AML-193 (cell line): ENCODE measurements at places on chromosomes 6 and 20.

- no peak for DNase-seq
These were observed 26.3 kb downstream of the ITCH start for GRCh38 chr20:34389206-34389953.

DNA sequence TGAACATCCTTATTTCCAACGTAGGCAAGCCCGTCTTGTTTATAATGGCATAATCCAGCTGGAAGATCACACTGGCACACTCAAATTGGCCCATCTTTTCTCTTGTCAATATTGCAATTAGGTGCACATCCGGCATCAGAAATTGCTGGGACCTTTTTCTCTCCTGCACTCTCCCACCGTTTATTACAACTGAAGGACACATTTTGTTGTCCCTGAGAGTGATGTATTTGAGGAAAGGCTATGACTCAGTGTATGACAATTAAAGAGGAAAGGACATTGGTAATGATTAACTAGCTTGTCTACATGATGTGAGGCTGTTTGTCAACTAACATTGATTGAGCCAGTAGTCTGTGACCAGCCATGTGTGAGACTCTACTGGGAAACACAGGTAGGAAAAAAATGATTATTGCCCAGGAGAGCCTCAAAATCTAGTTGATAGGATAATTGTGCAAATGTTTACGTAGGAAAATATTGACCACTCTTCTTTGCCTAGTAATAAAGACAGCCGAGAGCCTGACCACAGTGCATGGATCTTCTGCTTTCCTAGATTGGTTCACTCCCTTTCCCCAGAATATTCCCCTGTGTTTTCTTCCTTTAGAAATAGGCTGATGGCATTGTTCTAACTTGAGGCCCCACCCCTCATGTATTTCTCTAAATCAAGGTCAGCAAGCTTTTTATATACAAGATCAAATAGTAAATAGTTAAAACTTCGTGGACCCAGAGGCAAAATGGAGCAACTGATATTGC lies 230.0 kb upstream of the BTBD3 start:
- DNase-seq = no peak

DNA sequence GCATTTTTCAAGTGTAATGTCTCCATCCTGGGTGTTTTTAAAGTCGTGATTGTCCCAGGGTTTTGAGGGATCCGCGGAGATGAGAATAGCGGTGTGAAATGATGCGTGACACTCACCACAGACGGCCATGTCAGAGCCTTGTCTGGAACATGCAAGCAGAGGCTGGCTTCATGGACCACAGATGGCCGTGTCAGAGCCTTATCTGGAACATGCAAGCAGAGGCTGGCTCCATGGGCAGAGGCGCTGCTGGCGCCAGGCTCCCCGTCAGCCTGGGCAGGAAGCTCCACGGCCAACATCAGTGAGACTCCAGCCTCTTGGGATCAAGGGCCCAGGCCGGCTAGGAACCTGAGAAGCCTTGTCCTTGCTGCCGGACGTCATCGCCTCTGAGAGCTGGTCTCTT lies 7.7 kb upstream of the MRGBP start:
- no peak for DNase-seq

DNA sequence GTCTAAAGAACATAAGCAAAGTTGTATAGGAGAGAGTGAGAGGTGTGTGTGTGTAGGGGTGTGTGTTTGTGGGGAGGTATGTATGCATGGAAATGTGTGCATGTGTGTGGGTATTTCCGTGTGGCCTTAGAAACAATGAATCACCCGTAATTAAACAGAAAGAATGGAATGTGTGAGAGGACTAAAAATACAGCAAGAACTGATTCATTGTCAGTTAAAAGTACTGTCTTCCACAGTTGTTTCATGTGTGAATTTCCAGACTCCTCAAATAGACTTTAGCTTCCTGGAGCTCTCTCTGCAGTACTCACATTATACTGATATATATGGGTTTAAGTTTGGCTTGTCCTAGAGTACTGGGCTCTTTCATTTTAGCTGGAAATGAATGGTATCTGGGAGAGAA lies 145.7 kb downstream of the RIMS1 start:
- no peak for DNase-seq

- no peak for DNase-seq
These were observed 3.7 kb downstream of the UQCC2 start for GRCh38 chr6:33707771-33708170.

GRCh38 chr6:29964887-29965562 lies 22.7 kb downstream of the HLA-A start:
- peak; percentile 99 for DNase-seq

- peak; percentile 43 for DNase-seq
These were observed 601.9 kb downstream of the HTR1B start for GRCh38 chr6:76861403-76861802.

DNA sequence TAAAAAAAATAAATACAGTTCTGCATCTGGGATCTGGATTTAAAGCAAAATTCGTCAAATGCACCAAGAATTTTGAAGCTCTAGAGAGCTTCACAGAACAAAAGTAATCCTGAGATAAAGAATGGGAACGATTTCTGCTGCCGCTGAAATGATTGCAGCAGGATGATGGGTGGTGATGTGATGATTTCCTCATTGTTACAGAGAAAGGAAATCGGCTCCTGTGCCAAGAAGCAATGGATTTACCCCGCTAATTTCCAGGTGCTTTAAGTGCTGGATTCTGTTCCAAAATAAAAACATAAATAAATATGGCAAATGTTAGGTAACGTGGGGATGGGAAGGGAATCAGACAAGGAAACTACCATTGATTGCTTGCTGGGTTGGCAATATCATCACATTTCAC lies 1067.9 kb upstream of the MAP3K7 start:
- no peak for DNase-seq

- peak; percentile 52 for DNase-seq
These were observed 18.0 kb upstream of the SIRPB2 start for GRCh38 chr20:1509237-1509636.
